ENCODE measurements at places on chromosomes 2 and 18.
A peak's percentile ranks its signal among the peaks of the same experiment; 100 is the strongest.

DNA sequence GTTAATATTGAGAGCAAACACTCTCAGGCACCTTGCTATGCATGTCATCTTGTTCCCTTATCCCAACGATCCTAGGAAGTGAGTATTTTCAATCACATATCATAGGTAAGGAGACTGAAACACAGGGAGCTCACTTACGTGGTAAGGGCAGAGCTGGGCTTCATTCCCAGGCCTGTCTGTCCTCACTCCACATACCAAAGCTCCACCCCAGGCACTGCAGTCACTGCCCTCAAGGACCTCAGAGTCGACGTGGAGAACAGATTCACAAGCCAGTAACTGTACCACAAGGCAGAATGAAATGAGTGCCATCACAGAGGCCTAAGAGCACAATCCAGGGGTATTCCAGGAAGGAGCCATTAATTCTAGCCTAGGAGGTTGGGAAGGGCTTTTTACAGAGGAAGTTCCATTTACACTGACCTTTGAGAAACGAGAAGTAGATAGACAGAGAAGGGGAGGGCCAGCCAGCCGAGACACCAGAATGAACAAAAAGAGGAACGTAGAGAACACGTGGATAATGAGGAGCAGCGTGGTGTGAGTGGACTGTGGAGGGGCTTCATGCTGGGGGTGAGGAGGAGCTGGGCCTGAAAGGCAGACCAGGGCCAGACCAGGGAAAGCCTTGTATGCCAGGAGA is 48.6 kb downstream of the KIAA2012 start:
- no peak for DNase-seq

GRCh38 chr18:11046140-11046539 is 103.2 kb downstream of the PIEZO2 start:
- DNase-seq: peak; percentile 12

GRCh38 chr2:102177814-102178478 is 8.9 kb upstream of the IL1RL2 start:
- DNase-seq: no peak

- DNase-seq: no peak
Observed at GRCh38 chr2:101267671-101268656, 15.3 kb downstream of the CNOT11 start.

DNA sequence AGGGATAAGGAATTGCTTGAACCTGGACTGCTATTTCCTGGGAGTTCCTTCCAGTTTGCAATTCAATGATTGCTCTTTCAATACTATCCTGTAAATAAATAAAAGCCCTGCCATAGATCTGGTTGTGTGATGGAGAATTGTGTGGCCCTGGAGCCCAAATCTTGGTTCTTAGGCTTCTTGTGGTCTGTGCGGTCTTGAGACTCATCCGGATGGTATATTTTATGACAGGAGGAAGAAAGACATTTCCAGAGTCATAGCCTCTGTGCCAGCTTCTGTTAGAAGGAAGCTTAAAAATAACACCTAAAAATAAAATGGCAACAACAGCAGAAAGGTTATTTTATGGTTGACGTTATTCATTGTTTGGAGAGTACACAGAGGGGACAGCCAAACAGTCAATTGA is 137.7 kb downstream of the ABCA12 start:
- DNase-seq: no peak

- no peak for DNase-seq
Observed at GRCh38 chr2:128368437-128369107, 49.9 kb upstream of the HS6ST1 start.

GRCh38 chr2:181307203-181307991 is 149.8 kb upstream of the ITGA4 start:
- DNase-seq: no peak

- DNase-seq: no peak
Observed at GRCh38 chr2:7467782-7468447, 550.7 kb downstream of the RNF144A start.

DNA sequence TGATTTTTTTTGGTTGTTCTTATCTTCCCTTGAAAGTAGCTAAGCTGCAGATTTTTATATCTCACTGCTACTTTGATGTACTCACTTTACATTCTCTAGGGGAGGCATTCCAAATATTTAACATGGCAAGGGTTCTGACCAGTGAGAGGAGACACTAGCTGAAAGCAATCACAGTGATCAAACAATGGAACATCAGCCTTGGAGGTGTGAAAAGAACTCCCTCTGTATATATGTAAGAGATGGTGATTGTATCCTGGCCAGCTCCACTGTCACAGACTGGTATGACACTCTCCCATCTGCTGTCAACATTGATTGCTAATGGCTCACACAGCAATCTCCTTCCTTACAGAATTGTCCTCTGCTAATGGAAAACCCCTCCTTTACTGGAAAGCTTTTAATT is 291.7 kb upstream of the CDH19 start:
- DNase-seq: no peak

DNA sequence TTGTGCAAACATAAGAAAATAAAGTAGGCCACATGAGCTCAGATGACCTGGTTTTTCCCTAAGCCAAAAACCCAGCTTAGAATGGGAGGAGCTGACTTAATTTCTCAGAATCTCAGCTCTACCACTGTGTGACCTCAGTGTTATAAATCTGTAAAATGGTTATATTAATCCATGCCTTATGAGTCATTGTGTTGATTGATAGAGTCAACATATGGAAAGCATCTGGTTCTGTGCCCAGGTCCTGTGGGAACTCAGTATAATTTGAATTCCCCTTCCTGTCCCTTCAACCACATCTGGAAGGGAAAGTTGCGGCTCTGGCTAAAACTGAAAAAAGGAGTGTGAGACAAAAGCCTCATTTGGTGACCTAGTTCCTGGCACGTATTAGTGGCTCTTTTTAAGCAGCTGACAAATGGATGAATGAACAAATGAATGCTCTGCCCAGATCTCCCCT is 25.7 kb downstream of the TMEM177 start:
- no peak for DNase-seq

GRCh38 chr2:132607426-132608090 is 62.4 kb downstream of the LYPD1 start:
- DNase-seq: no peak

DNA sequence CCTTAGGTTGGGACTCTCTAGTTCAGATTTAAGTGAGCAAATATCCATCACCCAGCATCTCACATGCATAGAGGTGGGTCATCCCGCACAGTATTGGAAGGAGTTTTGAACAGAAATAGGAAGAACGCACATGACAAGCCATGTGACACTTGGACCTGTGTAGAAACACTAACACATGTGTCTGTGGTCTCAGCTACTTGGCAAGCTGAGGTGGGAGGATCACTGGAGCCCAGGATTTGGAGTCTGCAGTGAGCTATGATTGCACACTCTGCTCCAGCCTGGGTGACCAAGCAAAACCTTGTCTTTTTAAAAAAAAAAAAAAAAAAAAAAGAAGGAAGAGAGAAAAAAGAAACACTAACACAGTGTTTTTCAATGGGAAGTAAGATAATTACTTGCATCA is 5.4 kb upstream of the MTCL1 start:
- DNase-seq: no peak

DNA sequence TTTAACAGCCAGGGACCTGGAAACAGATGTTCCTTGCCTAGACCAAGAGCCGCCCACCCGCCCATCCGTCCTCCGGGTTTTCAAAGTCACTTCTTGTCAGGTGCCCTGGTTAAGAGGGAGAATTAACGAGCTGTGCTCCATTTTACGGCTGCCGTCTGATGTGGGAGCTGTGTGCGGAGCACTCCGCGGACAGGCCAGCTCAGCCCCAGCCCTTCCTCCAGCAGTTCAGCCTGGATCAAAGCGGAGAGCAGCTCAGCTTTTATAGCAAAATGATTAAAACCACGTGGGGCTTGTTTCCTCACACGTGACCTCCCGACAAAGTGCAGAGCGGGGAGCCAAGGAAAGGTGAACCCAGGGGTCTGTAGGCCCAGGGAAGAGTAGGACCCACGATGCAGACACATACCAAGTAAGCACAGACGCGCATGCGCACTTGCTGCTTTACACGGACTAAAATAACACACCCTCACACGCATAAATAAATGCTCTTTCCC is 46.1 kb upstream of the PKDCC start:
- peak; percentile 31 for DNase-seq

Data from tongue (tissue), 3 donors.